ENCODE measurements at places on chromosomes 7 and 10.
A peak's percentile ranks its signal among the peaks of the same experiment; 100 is the strongest.

GRCh38 chr10:26574783-26575182 lies 122.7 kb upstream of the PDSS1 start:
- DNase-seq, result no peak

GRCh38 chr10:114937962-114938855 lies at the start of gene TRUB1:
TSS of gene TRUB1 (plus strand) at chr10:114938195. CDS start at chr10:114938254, 59 bp downstream.
- DNase-seq, result peak; percentile 67

- DNase-seq, result peak; percentile 95
Observed at GRCh38 chr7:44767912-44768627, 19.4 kb downstream of the ZMIZ2 start.

- no peak for DNase-seq
Observed at GRCh38 chr7:95485391-95486123, at the start of gene ASB4. TSS of gene ASB4 (plus strand) at chr7:95485943. CDS start at chr7:95485972, 29 bp downstream.

GRCh38 chr7:2199956-2200583 lies 32.7 kb downstream of the MAD1L1 start:
- no peak for DNase-seq

DNA sequence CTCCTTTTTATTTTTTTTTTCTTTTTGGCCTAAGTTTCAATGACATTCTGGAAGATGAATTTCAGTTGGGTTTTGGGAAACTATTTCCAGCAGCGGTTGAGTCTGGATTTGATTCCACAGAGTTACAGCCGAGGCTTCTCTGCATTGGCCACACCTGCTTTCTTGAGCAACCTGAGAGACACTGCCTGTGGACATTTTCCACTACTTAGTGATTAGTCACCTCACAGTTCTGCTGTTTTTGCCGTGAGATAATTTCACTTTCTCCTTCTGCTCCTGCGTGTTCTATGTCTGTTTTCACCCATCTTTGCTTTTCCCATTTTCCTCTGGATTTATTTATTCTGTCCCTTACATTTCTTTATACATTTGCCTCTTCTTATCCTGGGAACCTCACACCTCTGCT lies 243.0 kb downstream of the BICC1 start:
- no peak for DNase-seq

- no peak for DNase-seq
Observed at GRCh38 chr7:80851896-80852476, 66.9 kb downstream of the SEMA3C start.

DNA sequence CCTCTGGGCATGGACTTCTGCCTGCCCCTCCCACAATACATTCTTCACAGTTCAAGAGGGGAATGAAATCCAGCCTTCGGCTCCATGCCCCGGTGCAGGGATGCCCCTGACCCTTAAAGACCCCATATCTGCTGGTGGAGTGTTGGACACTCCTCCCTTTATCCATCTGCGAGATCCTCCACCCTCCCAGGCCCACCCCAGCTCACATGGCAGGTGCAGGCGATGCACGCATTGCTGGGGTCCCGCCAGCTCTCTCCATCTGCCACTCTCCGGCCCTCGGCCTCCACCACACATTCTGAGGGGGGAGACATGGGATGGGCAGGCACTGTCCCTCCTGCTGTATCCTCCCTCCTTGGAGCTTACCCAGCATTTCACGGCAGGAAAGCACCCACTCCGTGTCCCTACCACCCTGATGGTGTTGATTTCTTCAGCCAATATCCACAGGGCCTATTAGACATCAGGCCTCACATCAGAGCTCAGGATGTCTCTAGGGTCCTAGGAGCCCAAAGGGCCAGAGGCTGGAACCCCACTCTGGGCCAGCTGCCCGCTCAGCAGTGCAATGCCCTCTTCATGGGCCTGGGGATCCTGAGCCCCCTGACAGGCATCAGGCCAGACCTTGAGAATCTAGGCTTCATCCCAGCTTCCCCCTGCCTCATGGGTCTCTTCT lies 18.3 kb downstream of the ATP6V1F start:
- DNase-seq, result no peak

DNA sequence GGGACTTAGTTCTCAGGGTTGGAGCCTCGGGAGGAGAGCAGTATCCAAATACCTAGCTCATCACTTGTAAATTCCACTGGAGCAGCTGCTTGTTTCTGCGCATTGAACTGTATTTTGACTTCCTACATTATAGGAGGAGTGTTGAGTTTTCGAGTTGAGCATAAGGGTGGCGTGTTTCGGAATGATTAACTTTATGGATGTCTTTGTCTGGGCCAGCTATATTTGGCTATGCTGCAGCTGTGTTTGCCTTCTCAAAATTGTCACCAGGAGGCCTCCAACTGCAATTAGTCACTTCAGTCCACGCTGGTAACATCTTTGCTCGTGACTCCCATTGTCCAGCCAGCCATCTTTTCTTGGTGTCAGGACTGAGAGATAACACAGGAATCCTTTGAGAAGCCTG lies 9.1 kb downstream of the CELF2 start:
- no peak for DNase-seq

GRCh38 chr10:120184547-120185337 lies 272.3 kb upstream of the PLPP4 start:
- DNase-seq, result no peak

DNA sequence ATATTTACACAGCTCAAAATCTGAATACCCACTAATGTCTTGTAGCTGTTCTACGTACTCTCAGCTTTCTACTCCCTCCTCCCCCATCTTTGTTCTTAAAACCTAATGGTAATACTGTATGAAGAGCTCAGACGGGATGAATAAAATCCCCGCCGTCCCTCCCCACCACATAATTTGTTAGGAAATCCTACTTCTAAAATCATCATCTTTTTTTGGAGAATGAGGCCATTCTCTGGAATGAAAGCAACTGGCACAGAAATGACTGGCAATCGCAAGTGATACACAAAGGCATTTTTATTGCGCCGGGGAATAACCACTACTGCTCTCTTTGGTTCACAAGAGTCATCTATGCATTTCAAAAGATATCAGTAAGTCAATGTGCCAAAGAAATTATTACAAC lies 27.3 kb downstream of the SLC35B4 start:
- DNase-seq, result no peak

DNA sequence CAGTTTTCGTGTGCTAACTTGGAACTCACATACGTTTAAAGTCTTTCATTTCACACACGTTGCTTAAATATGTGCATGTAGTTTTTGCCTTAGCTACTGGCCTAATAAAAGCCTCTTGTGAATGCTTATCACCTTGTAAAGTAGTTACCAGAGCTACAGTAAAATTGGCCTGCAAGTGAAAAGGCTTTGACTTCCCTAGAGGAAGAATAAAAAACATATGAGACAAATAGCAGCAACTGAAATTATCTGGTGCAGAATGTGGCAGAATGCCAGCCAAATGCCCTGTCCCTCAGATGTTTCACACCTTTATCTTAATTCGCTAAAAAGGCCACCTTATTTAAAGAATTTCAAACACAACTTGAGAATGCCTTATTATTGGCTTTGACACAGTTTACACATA lies 28.1 kb upstream of the RPA3 start:
- DNase-seq, result peak; percentile 17

GRCh38 chr10:132526676-132527075 lies 10.9 kb upstream of the INPP5A start:
- DNase-seq, result no peak

DNA sequence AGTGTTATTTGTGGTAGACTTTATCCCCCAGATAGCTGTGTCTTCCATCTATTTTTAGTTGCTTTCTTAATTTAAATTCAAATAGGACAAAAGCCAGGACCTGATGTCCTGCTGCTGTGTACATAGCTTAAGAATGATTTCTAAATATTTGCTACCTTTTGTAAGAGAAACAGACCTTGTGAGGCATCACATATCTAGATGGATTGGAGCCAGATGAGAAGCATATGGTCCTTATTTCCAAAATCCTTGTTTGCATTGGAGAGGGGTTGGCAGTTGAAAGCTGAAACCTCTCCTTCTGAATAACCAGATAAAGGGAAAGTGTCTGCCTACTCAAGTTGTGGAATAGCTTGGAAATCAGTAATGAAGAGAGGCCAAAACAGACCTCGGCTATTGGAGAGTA lies 50.7 kb upstream of the AMPH start:
- DNase-seq, result peak; percentile 26

DNA sequence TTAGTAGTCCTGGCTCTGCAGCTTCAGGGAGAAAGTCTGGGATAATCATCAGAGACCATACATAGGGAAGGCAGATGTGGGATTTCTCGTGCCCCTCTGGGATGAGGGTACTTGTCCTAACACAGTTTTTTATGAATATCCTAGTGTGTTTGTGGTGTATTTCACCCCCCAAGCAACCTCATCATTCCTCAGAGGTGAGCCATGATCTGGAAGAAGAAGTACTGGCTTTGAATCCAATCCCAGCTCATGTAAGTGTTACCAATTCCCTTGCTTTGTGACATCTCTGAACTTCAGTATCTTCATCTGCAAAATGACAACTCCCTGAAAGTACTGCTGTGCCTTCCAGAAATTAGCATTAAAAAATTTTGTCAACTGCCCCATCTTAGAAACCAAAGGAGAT lies 347.5 kb upstream of the ZMIZ1 start:
- no peak for DNase-seq

- DNase-seq, result no peak
Observed at GRCh38 chr7:29500719-29501118, 62.9 kb upstream of the PRR15 start.

GRCh38 chr10:96073722-96074121 lies 30.3 kb downstream of the CCNJ start:
- no peak for DNase-seq

DNA sequence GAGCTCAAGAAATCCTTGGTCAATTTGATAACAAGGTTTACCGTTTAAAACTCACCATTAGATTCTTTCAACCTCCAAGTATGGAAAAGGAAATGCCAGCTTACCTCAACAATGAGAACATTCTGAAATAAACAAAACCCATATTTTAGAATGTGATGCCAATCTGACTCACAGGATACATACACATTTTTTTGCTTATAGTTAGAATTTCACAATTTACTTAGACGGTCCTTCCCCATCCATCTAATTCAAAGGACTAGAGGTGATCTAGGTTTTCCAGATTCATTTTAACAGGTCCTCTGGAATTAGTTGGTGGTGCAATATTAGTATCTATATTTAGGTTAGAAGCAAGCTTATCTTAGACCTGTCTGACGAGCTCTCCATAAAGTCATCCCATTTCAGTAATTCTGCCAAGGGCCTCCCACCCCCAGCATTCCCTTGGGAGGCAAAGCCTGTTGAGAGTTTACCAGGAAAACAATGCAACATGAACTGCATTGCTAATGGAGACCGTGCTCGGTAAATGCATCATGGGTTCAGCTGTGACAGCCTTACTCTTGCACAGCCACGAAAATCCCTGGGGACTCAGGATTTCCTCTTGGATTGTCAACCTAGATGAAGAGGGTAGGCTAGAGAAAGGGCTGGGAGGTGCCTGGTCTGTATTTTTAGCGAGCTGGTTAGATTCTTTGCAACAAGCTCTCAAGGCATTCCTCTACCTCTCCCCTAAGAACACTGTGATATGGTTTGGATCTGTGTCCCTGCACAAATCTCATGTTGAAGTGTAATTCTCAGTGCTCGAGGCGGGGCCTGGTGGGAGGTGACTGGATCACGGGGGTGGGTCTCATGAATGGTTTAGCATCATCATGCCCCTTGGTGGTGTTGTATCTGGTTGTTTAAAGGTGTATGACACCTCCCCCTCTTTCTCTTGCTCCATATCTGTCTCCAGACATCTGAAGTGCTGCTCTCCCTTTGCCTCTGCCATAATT lies 93.8 kb downstream of the PRTFDC1 start:
- peak; percentile 18 for DNase-seq

DNA sequence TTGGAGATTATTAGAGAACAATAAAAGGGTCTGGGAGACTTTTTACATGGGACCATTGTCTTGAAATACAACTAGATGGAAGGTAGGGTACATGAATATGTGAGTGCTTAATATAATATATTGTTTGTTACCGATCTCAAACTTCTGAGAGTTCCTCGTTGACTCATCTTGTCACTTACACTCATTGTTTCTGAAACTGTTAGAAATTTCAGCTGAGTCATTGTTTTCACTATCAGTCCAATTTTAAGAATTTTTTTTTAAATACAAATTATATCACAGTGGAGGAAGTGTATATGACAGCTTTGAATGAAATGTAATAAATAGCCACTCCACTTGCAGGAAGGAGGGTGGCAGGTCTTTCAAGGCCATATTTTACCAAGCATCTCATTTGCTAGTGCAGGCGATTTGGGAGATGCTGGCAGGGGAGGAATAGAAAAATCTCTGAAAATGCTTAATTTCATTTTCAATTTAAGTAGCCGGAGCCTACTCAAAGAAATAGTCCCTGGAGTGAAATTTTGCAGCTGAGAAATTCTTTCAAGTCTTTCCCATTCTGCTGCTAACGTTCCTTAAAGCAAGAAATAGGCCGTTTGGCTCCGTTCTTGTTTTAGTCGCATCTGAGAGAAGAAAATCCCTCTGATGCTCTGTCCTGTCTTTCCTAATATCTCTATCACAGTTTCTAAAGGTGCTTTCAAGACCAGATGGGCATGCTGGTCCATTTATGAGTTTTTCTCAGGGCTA lies 1404.2 kb upstream of the CELF2 start:
- DNase-seq, result no peak

DNA sequence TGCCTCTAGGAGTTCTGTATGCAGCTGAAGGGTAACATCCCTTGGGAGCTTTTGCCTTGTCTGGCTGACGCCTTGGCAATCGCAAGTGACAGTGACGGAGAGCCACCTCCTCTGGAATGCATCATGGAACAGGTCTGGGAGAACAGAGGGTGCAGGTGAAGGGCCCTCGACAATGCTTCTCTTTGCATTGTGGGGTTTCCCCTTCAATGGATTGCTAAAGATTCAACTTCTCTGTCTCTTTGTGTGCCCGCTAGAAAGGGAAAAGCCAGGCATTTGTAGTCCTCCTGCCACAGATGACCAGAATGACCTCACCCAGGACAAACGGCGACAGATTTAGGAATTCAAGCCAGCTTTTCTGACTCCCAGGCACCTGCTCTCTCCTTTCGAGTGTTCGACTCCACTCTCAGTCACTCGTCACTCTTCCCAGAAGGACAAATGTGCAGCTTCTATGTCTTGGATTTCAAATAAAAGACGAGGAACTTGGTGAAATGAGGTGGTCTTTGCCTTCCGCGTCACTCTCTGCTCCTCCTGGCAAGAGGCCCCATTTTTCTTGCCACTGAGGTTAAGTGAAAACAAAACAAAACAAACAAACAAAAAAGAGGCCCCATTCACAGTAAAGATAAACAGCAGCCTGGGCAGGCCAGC lies 26.1 kb downstream of the IL2RA start:
- no peak for DNase-seq

DNA sequence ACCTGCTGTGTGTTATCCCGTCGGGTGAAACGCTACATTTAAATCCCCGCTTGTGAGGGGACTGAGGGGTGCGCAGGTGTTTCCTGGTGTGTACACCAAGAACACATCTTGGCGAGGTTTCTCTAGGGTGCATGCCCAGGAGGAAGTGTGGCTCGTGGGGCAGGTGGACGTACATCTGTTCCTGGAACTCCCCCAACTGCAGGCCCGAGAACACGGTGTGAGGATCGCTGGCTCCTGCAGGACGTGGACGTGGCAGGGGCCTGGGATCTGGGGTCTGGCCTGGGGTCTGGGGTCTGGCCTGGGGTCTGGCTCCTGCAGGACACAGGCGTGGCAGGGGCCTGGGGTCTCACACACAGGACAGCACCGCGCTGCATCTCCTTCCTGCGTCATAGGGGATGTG lies 10.1 kb downstream of the KNDC1 start:
- DNase-seq, result no peak

- DNase-seq, result no peak
Observed at GRCh38 chr7:64811767-64812166, 17.5 kb downstream of the ZNF138 start.
